ENCODE measurements at places on chromosomes 4 and X. TPM values are rescaled to one million over a fixed set of nuclear protein-coding genes. Genes with fewer than 3 reads are reported as not detected.

Gene CCDC149
- 1.4 TPM for total RNA-seq

Gene ZDHHC15
- not detected for total RNA-seq

Gene TMEM47
- total RNA-seq: 0.82 TPM

Gene TRIM75
- total RNA-seq: not detected

Gene ATOH1
- total RNA-seq: not detected

Gene RXFP1
- total RNA-seq: not detected

Gene AADAT
- total RNA-seq: 10.2 TPM

Gene METAP1
- total RNA-seq: 40.8 TPM

Gene AFF2
- not detected for total RNA-seq

Gene CC2D2A
- total RNA-seq: 20.0 TPM

All from A549 treated with RU486 at 1 μM for 4 hours (cell line).